Stimulated activated CD8-positive, alpha-beta memory T cell treated with anti-CD3 and anti-CD28 coated beads, Interleukin-12 subunit alpha, Interleukin-12 subunit beta, amount 100 ng/mL, for 1 hour (primary cell): ENCODE measurements at places on chromosomes 13 and 19.

GRCh38 chr13:49368688-49369087 is 75.2 kb downstream of the CAB39L start:
- DNase-seq = no peak

DNA sequence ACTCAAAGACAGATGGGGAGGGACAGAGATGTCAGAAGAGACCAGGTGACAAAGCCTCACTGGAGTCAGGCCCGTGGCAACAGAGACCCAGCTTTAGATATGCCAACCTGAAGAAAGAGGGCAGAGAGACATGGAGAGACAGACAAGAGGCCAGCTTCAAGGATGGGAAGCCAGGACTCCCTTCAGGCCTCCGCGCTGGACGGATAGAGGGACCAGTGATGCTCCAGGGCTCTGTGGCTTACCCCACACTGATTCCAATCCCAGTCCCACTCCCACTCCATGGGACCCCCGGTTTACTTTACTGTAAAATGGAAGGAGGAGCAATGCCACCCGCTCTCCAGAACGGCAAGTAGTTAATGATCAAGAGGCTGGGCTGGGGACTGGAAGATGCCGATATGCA is 1.7 kb upstream of the ETV2 start:
- no peak for DNase-seq

- DNase-seq = no peak
Measured at GRCh38 chr13:50543141-50543540, 300.4 kb downstream of the DLEU7 start.

GRCh38 chr13:110662777-110663443 is 43.0 kb downstream of the CARS2 start:
- DNase-seq = no peak

- DNase-seq = no peak
Measured at GRCh38 chr19:5690955-5691821, 1.1 kb downstream of the RPL36 start.

DNA sequence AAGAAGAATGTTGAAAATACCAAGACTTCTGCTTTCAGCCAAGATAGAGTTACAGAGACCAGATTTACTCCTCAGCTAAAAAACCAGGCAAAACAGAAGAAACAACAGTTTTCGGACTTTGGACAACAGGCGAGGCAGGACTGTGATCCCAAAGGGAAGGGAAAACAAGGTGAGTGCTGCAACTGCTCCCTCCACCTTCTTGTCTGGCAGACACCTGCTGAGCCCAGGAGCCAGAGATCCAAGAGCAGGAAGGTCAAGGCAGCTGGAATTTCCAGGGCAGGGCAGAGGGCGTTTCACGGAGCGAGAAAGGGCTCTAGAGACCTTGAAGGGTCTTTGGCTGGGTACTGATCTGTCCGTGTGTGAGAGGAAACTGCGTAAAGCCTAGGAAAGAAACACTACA is 32.9 kb upstream of the SLC7A9 start:
- no peak for DNase-seq

GRCh38 chr19:13629687-13630357 is 123.5 kb upstream of the CACNA1A start:
- DNase-seq = no peak

- DNase-seq = no peak
Measured at GRCh38 chr13:95920485-95920884, 132.7 kb downstream of the UGGT2 start.

- no peak for DNase-seq
Measured at GRCh38 chr19:43534305-43534815, 1.4 kb downstream of the ZNF575 start.

- DNase-seq = peak; percentile 72
Measured at GRCh38 chr19:11242864-11243797, 3.7 kb downstream of the ANGPTL8 start.

GRCh38 chr13:99256709-99257108 is 1.5 kb downstream of the GPR18 start:
- DNase-seq = no peak

DNA sequence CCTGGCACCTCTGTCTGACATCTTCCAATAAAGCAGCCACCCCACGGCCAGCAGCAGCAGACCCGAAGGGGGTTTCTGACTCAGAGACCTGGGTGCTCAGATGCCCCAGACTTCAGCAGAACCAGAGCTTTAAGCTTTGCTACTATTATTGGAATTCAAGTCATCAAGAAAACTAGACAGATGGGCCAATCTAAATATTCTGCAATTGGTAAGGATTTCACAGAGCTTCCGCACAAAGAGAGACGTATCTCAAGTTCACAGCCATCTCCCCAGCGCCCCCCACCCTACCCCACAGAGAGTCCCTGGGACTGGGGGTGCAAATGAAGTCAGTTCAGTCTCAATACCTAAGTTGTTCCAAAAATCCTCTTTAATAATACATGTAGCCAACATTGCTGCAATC is 38.8 kb downstream of the RAB20 start:
- DNase-seq = no peak

GRCh38 chr19:45250832-45251451 is at the start of gene MARK4:
Gene MARK4 (plus strand): TSS chr19:45251271. CDS start chr19:45251589, 318 bp downstream.
- DNase-seq = peak; percentile 25

- no peak for DNase-seq
Measured at GRCh38 chr13:26017932-26018665, 33.7 kb downstream of the SHISA2 start.

DNA sequence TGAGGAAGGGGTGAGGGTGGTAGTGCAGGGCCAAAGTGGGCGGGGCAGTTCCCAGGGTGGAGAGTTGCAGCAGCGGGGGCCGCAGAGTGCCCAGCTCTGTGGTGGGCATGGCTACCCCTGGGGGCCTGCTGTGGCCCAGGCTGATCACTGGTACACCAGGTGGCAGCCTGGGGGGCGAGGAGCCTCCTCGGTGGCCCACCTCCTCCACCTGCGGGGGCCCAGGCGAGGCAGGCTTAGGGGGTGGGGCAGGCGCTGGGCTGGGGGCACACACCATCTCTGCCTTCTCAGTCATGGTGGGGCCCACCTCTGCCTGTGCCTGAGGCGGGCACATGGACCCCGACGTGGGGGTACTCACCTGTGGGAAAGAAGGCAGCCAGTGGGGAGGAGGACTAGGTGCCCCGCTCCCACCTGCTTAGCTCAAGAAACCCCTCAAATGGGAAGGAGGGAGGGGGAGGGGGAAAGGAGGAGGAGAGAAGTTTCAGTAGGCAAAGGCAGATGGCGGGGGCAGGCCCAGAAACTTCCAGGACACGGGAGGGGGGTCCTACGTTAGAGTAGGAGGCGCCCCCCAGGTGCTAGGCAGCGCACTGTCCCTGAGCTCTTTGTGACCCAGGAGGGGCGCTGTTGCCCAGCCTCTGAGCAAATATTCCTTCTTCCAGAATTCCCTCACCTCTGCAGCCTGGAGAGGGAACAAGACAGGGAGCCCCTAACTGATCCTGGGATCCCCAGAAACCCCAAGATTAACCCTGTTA is 1.6 kb downstream of the LYL1 start:
- no peak for DNase-seq

DNA sequence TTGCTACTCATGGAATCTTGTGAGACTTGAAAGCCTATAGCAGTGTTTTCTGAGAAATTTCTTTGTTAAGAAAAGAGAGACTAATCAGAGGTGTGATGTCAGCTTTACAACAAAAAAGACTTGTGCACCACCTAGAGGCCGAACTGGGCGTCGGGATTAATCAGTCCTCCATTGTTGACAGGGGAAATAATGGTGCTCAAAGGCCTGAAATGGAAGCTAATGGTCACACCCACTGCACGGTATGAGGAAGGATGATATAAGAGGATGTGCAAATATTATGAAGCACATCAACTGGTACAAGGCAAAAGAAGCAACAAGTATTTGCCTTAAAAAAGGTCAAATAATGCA is 480.2 kb upstream of the MIR17HG start:
- no peak for DNase-seq

- DNase-seq = no peak
Measured at GRCh38 chr19:58380037-58380661, 681 bp downstream of the ZNF837 start.

DNA sequence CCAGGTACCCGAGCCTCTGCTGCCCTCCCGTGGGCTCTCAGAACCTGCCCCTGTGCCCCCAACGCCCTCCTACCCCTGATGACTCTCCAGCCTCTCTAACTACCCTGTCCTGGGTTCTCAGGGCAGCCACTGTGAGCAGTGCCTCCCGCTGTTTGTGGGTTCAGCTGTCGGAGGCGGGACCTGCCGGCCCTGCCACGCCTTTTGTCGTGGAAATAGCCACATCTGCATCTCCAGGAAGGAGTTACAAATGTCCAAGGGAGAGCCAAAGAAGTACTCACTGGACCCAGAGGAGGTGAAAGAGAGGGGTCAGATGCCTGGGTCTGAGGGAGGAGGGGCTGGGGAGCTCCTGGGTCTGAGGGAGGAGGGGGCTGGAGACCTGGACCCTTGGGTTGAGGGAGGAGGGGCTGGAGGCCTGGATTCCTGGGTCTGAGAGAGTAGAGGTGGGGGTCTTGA is 20.0 kb downstream of the CNFN start:
- DNase-seq = no peak

GRCh38 chr19:10681658-10682057 is 19.6 kb upstream of the QTRT1 start:
- DNase-seq = no peak

DNA sequence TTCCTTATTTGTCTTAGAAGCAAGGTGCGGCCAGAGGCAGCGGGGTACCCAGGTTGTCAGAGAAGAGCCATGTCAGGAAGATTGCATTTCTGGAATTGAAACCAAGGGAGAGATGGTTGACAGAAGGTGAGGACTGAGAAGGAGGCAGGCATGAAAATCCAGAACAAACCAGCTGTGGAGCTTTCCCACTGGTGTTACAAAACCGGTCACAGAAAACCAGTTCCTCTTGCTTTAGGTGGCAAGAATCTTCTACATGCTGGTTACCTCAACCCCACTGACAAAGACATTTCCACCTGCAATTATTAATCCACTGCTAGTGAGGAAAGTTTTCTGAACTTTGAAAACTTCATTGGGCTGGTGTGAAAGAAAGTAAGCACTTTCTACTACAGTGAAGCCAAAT is 64.0 kb upstream of the MED4 start:
- no peak for DNase-seq

GRCh38 chr19:49845414-49845813 is 5.5 kb upstream of the PTOV1 start:
- DNase-seq = no peak

- no peak for DNase-seq
Measured at GRCh38 chr19:15614507-15615379, at the start of gene CYP4F8. Gene CYP4F8 (plus strand): TSS chr19:15615218. CDS start chr19:15615617, 399 bp downstream.

DNA sequence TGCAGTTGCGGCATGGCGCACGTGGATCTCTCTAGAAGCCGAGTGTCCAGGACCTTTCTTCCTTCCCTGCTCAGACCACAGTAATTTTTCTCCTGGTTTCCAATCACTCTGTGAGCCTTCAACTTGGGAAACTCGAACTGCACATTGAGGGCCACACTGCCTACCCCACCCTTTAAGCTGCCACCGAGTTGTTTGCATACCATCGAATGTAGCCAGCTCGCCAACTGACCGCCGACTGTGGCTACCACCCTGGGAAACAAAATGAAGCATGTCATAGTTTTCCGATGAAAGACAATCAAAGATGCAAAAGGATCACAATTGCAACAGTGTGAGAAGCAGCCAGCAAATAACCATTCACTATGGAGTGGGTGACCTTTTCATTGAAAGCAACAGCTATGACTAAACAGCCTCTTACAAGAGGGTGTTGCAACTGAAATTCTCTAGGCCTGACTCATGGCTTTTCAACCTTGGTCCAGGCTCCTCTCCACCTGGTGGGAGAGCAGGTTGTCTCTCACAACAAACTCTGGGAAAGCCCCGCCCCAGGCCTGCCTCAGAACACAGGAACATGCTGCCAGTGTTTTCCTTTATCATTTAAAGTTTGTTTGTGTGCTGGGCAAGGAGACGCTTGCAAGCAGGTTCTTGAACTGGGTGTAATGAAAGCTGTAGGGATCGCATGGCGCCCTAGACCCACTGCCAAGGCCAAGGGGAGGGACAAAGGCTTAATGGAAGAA is 141.7 kb upstream of the SERP2 start:
- DNase-seq = no peak

- no peak for DNase-seq
Measured at GRCh38 chr13:33193428-33193974, 92.1 kb downstream of the STARD13 start.

- DNase-seq = no peak
Measured at GRCh38 chr13:102593466-102593865, 3.3 kb upstream of the TPP2 start.

GRCh38 chr13:80870186-80870585 is 529.3 kb upstream of the SPRY2 start:
- DNase-seq = no peak

GRCh38 chr13:104021806-104022397 is 955.7 kb upstream of the SLC10A2 start:
- DNase-seq = no peak

GRCh38 chr19:39139305-39139874 is 13.8 kb downstream of the PAK4 start:
- no peak for DNase-seq

DNA sequence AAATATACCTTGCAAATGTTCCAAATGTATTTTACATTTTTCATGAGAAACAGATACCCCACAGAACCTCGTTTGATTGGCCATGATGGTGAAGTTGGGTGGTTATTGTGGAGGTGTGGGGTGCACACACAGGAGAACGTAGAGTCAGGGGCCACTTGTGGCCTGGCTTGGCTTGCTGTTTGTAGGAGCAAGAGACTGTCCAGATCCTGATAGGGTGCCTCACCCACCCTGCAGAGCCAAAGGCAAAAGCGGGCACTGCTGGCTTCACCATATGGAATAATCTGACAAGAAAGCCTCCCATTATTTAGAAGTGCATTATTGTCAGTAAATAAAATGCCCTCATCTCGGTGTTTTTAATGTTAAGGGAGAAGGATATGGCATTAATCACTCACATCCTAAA is 330.2 kb downstream of the TEX29 start:
- DNase-seq = no peak

DNA sequence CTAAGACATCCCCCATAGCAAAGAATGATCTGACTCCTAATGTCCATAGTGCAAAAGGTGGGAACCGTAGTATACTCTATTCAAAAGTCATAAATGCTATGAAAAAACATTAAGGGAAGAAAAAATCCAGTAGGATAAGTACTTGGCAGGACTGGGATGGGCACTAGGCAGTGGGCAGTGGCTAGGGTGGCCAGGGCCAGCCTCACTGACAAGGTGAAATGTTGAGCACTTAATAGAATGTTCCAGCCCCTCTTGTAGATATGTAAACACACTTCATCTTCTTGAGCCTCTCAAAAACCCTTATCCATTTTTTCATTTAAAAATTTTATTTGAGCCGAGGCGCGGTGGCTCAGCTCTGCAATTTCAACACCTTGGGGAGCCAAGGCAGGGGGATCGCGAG is 1.5 kb upstream of the CLEC4G start:
- DNase-seq = no peak

- no peak for DNase-seq
Measured at GRCh38 chr19:46629546-46630025, 4.7 kb upstream of the PTGIR start.
